ENCODE measurements at places on chromosomes 13 and 19.

DNA sequence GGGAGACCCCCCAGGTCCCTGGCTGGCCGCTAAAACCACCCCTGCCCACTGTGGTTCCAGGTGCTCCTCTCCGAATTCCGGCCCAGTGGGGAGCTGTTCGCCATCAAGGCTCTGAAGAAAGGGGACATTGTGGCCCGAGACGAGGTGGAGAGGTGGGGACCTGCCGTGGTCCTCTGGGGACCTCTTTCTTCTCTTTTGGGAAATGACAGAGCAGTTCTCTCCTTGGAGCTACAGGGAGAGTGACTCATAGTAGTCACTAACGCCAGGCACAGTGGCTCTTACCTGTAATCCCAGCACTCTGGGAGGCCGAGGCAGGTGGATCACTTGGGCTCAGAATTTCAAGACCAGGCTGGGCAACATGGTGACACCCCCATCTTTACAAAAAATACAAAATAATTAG is 7.3 kb downstream of the PTGER1 start:
- no peak for DNase-seq

GRCh38 chr19:29783627-29784190 is 28.1 kb upstream of the CCNE1 start:
- DNase-seq = no peak

DNA sequence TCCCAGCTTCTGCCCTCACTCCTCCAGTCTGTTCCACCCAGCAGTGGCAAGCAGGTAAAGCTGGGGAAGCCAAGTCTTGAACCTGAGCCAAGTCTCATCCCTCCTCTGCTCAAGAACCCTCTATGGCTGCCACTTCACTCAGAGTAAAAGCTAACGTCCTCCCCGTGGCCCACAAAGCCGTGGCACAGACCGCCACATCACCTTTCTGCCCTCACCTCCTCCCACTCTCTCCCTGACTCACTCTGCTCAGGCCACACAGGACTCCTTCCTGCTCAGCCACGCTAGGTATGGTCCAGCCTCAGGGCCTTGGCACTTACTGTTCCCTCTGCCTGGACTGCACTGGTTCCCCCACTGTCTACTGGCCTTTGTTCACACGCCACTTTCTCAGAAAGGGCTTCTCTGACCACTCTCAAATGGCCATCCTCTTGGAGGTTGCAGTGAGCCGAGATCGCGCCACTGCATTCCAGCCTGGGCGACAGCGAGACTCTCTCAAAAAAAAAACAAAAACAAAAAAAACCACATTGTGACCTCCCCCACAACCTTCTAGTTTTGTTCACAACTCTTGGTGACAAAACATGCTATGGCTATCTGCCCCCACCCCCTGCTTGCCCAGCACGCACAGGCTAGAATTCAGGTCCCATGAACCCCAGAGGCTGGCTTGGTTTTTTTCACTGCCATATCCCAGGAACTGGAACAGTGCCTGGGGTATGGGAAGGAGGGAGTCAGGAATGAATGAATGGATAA is 15.8 kb downstream of the NDUFB7 start:
- DNase-seq = no peak

- DNase-seq = peak; percentile 30
These were observed 1.5 kb downstream of the CCDC106 start for GRCh38 chr19:55649268-55650125.

DNA sequence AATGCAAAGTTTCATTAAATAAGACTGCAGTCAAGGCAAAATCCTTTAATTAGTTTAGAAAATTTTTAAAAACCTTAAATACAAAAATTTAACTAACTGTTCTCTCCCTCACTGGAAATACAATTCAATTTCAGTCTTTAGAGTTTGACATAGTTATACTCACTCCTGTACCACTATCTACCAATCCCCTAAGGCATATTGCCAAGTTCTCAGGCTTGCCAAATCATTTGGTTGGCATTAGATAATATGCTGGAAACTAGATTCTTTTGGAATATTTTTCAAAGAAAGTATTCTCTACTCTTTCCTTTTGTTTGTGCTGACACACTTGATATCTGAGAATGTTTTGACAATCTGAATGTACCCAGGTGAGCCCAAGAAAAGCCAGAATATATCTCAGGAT is 77.2 kb downstream of the TSC22D1 start:
- DNase-seq = no peak

DNA sequence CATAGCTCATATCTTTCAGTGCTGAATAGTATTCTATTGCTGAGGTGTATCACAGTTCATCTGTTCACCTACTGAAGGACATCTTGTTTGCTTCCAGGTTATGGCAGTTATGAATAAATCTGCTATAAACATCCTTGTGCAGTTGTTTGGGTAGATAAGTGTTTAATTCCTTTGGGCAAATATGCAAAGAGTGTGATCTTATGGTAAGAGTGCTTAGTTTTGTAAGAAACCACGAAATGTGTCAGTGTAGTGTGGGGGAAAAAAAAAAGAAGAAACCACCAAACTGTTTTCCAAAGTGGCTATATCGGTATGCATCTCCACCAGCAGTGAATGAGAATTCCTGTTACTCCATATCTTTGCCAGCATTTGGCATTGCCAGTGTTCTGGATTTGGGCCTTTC is 93.3 kb downstream of the PIBF1 start:
- no peak for DNase-seq

- peak; percentile 51 for DNase-seq
These were observed 694 bp downstream of the CLN5 start for GRCh38 chr13:76992548-76993001.

- peak; percentile 38 for DNase-seq
These were observed 704.4 kb upstream of the PCDH20 start for GRCh38 chr13:62119739-62120700.

DNA sequence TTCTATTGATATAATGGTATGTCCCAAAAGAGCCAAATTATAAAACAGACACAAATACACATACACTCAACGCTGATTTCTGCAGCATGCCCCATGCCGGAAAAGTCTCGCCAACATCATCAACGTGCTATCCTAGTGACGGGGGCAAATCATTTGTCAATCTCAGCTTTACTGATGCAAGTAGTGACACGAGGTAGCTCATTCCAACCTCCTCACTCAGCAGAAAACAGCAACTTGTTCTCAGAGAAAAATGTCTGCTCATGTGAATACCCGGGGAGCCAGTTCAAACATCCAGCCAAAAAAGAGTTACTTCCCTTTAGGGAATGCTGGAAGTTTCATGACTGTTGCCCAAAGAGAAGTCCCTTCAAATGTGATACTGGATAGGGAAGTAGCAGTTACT is 46.3 kb downstream of the SOX21 start:
- no peak for DNase-seq

DNA sequence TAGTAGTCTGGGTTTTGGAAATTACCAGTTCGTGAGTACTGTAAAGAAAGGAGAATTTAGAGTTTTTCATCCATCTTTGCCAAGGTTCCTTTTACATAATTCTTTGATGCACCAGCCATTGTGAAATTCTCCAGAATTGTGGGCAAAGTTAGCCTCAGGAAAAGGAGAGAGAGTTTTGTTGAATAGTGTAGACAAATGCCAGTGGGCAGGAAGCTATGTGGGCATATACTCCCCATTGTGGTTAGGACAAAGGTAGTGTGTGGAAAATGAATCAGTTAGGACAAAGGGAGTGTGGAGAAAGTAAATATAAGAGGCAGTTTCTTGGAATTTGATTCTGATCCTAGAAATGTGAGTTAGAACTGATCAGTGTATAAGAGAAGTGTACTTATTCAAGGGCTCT is 67.9 kb downstream of the PCCA start:
- no peak for DNase-seq

- no peak for DNase-seq
These were observed 533 bp downstream of the DKKL1 start for GRCh38 chr19:49364083-49364737.

DNA sequence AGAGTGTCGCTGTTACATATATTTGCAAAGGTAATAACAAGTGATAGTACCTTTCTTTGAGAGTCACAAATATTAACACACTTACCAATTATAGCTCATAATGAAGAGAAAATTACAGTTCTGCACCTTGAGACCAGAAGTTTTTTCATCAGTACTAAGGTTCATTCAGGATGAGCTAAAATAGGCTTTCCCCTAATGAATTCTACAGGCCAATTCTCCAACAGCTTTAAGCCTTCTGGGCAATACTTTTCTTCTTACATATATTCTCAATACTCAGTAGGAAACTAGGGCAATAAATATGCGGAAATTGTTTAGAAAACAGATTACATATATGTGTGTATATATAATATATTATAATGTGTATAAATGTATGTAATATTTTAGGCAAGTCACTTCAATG is 2672.8 kb upstream of the PCDH20 start:
- peak; percentile 1 for DNase-seq

DNA sequence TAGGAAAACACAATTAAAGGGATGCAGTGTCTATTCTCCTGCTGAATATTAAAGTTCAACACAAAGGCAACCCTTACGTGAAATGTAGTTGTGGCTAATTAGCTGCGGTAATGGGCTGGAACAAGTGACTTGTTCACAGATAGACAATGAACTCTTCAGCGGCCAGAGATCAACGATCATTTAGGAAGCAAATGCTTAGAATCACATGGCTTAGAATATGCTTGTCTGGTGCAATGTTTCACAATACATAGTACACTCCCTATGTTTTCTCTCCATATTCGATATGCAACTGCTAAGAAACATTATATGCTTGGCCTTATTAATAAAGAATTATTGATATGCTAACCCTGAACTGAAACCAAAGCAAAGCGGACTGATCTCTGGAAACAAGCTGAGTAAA is 25.7 kb upstream of the MTUS2 start:
- DNase-seq = no peak

GRCh38 chr13:35477386-35477946 is 977 bp upstream of the MAB21L1 start:
- DNase-seq = no peak

- DNase-seq = no peak
These were observed 102.2 kb upstream of the MIR17HG start for GRCh38 chr13:91245288-91245687.

DNA sequence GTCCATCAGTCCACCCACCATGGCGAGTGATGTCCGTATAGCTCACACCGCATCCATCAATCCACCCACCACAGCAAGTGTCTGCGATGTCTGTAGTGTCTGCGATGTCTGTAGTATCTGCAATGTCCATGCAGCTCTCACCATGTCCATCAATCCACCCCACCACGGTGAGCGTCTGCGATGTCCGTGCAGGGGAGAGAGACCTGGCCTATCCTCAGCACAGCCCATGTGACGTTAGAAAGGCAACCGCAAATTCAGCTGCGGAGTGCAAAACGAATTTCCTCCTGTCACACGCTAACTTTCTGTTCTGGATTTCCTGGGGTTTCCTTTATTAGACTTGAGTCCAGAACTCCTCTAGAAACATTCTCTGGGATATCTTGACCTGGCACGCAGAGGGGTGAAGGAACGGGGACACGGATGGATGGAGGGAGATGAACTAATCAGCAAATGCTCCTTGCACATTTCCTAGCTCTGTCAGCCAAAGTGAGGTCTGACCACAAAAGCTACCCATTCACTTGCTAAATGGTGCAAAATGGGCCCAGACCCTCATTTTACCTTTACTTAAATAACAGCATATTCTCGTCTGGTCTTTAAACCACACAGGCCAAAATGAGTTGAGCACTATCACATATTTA is 18.3 kb downstream of the RASA3 start:
- no peak for DNase-seq

DNA sequence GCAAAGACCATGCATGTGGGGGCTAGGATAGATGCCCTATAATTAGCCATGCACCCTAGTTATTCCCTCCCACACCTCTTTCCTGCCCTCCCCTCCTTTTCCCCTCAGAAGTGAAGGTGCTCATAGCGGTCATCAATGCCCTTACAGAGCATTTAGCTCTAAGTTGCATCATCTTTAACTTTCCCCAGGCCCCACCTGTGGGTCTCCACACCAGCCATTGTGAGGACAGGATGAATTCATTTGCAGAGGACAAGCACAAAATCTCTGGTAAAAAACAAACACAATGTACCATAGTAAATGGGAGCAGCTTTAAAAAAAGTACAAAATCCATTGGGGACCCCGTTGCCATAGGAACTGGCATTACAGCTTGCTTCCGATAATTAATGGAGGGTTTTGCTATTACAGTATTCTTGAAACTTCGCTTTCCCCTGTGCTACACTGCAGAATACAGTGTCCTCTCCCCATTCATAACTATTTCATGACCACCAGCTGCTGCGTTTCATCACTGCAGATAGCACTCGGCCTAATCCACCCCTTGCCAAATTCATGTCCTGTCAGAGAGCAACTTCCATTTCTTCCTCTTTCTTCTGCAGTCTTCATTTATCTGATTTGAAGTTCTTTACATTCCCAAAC is 110.5 kb downstream of the ZDHHC20 start:
- DNase-seq = peak; percentile 29

- no peak for DNase-seq
These were observed 23.1 kb upstream of the CXCL17 start for GRCh38 chr19:42465827-42466280.

GRCh38 chr13:24053519-24054251 is 106.8 kb upstream of the SPATA13 start:
- DNase-seq = peak; percentile 64

DNA sequence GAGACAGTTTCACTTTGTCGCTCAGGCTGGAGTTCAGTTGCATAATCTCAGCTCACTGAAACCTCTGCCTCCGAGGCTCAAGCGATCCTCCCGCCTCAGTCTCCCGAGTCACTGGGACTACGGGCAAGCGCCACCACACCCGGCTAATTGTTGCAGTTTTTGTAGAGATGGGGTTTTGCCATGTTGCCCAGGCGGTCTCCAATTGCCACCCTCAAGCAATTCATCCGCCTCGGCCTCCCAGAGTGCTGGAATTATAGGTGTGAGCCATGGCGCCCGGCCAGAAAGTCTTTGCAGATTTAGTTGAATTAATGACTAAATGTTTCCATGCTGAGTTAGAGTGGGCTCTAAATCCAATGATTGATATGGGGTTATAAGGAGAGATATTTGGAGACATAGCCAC is 4.5 kb upstream of the CADM4 start:
- DNase-seq = no peak

DNA sequence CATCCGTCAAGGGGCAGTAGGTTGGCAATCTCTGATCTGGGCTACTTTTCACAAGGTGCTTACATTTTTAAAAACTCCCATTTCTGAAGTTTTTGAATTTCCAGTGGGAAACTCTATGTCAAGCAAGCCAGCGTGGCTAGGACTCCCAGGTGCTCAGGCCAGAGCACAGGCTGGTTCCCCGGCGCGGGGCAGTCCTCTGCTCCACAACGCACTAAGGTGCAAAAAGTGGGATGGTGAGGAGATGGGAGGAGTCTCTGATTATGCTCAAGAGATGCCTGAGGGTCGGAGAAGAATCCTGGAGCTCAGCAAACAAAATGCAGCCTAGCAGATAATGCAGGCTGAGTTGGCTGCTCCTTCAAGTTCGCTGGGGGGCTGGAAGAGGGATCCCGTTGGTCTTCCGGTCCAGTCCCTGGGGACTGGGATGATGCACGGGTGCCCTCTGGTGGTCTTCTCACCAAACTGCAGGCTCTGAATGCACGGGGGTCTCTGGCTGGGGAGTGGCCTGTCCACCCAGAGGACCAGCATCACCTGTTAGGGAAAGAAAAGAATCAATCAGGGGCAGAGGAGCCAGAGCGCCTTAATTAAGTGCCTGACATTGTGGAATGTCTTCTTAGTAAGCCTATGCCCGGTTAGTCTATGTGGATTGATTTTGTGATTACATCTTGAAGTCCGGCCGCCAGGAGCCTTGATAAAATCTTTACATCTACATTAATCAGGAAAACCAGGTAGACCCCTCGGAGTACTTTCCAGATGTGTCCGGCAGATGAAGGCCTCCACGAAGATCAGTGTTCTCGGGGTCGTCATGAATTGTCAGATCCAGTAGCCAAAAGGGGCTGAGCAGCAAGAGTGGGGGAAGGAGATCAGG is 244.4 kb upstream of the MAB21L1 start:
- peak; percentile 63 for DNase-seq

- DNase-seq = peak; percentile 93
These were observed 3.9 kb upstream of the TTC9B start for GRCh38 chr19:40221858-40222619.

All from muscle of leg (tissue), 16 donors.